B cell (primary cell): ENCODE measurements at places on chromosomes 13 and 19. TPM values are rescaled to one million over a fixed set of nuclear protein-coding genes. Genes with fewer than 3 reads are reported as not detected.
A peak's percentile ranks its signal among the peaks of the same experiment; 100 is the strongest.

Gene FGF22
- 2.9 and 3.4 TPM in 2 replicates for total RNA-seq

Gene LINGO3
- total RNA-seq: 3.9 and 4.8 TPM in 2 replicates

Gene NEK5
- total RNA-seq: not detected in 2 replicates

Gene ZNF66
- 25.0 and 27.7 TPM in 2 replicates for total RNA-seq

Gene ZNF486
- total RNA-seq: 16.6 and 18.3 TPM in 2 replicates

Gene TNNI3
- total RNA-seq: not detected in 2 replicates

GRCh38 chr19:447816-448560, 12.8 kb downstream of the SHC2 start:
- DNase-seq: no peak

- DNase-seq: peak; percentile 29
Measured at GRCh38 chr19:18995804-18996241, 37.5 kb downstream of the SUGP2 start.

- DNase-seq: no peak
Measured at GRCh38 chr19:55459950-55460657, 1.3 kb downstream of the ISOC2 start.

GRCh38 chr13:113415825-113416224, 37.5 kb downstream of the ADPRHL1 start:
- DNase-seq: no peak

DNA sequence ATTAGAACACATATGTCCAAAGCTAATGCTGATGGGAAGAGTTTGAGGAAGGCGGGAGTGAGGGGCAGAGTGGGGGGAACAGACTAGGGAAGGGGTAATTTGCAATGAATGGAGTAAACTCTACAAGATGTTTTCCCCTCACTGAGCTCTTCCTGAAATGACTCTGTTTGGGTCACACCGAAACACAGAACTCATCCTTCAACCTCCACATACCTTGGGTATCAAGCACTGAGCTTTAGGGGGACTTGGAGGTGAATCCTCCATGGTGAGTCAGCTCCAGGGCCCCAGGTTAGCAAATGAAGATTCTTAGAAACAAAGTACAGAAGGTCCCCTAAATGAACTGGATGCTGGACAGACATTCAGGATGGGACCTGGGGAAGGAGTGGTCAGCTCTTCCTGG, 1.3 kb upstream of the SIGLEC10 start:
- no peak for DNase-seq

DNA sequence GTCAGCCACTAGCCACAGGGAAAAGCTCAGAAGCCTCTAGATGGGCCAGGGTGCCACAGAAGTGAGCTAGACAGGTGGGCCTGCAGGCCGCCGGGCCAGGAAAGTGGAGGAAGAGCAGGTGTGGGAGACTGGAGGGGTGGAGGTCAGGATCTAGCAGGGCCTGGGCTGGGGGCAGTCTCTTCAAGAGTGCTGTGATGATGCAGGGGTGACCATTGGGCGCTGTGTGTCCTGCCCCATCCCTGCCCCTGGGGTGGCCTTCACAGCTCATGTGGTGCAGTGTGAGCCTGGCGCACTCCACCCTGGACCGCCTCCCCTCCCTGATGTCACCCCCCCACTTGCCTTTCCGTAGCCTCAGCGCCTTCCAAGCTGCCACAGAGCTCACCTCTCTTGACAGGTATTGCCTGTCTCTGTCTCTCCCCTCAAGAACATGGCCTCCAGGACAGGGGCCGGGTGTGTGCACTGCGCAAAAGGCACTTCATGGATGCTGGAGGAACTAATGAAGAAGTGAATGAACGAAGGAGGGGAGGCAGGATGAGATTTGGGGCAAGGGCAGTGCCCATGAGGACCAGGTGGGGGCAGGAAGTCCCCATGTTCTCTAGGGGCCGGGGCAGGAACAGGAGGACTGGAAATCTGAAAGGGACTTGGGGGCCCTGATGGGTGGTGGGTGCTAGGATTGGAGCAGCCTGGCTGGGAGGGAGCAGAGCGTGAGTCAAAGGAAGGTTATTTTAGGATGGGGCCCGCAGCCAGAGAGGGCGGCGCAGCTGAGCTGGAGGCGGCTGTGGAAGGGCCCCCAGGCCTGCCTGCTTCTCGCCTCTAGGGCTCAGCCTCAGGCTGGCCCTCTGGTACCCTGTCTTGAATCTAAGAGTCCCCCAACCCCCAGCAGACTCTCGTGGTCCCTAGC, 6.6 kb downstream of the SSBP4 start:
- peak; percentile 37 for DNase-seq

DNA sequence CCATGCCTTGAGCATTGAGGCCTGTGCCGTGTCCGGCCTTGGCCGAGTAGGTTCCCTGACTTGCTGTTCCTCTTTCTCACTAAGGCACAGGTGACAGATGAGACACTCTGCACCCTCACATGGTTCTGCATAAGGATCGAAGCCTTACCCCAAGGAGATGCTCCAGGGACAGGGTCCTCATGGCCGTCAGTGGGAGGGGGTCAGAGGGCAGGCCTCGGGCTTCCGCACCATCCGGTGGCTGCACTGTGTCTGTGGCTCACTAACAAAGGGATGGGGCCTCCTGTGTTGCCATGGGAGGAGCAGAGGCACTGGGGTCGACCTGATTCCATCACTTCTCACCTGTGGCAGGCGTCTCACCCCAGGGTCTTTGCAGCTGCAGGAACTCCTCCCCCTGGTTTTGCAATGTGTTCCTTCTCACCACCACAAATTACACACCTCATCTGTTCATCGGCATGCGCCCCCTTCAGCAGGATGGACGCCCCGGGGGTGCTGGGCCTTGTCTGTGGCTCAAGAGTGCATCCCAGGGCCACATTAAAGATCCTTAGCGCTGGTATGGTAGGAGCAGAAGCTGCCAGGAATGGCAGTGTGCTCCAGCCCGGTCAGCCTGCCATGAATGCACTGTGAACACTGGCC, 113.3 kb upstream of the SOX1 start:
- DNase-seq: no peak

DNA sequence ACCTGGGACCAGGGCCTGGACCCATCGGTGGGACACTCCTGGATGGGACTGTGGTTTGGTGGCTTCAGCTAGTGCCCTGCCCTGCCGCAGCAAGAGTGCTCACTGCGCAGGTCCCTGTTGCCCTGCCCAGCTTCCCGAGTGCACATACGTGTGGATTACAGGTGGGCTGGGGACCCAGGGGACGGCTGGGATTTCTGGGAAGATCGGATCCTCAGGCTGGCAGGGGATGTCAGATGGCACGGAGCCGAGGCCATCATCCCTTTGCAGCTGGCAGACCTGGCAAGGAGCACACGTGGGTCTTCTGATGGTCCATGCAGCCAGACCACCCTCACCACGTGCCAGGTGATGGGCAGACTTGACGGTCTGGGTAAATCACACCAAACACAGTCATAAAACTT, 69.3 kb downstream of the CHST8 start:
- no peak for DNase-seq

GRCh38 chr13:60974296-60974695, 441.4 kb downstream of the PCDH20 start:
- no peak for DNase-seq

DNA sequence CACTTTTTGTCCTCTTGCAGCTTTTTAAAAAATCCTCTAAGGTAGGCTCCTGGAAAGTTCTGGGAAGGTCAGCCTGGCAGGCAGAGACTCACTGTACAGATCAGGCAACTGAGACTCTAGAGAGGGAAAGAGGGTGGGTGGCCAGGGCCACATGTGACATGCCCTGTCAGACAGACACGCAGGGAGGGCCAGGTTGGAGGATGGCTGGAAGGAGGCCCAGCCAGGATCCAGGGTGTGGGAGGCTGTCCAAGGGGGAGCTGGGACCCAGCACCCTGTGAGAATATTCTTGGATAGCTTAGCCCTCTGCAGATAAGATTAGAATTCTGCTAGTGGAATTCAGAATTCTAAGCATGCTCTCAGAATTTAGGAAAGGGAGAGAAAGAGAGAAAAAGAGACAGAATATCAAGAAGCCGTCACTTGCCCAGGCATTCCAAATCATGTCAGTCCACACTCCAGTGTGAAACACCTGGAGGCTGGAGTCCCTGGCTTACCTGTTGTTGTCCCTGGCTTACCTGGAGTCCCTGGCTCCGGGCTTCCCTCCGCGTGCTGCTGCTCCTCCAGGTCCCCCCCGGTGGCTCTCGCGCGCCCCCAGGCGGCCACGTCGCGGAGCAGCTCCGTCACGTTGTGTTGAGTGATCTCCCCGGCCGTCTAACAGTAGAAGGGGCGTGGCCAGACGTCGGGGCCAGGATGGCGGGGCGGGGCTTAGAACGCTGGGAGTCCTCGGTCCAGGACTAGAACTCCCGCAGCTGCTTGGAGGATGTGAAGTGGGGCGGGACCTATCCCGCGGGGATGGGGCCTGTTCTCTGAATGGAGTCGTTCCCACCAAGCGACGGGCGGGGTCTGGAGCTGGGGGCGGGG, 2.8 kb upstream of the TNNI3 start:
- DNase-seq: peak; percentile 86

GRCh38 chr19:41535029-41535622, 40.8 kb upstream of the CEACAM21 start:
- DNase-seq: peak; percentile 79

DNA sequence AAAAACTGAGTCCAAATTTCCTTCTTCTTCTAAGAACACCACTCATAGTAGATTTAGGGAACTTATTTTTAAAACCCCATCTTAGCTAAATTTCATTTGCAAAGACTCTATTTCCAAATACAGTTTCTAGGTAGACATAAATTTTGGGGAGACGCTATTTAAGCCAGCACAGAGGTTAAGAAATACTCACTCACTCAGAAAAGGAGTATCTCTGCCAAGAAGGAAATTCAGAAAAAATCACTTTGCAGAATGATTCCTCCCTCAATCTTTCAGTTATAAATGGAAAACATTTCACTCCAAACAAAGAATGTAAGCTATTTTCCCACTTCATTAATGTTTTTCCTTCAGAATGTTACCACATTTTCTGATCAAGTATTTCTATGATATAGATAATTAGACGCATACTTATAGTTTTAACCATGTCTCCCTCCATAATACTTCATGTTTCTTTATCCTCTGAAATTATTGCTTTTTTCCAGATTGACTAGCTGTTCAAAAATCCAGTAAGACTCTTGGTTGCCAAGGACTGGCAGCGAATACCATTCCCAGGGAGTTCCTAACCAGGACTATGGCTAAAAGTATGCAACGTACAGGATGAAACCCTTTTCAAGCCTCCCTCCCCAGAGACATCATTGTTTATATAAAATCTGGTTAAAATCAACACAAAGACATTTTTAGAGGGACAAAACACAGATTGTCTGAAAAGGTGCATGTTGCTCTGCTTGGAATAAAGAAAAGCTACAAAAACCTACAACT, 52.5 kb upstream of the RXFP2 start:
- DNase-seq: no peak
